ENCODE measurements at places on chromosomes 6 and 20.

DNA sequence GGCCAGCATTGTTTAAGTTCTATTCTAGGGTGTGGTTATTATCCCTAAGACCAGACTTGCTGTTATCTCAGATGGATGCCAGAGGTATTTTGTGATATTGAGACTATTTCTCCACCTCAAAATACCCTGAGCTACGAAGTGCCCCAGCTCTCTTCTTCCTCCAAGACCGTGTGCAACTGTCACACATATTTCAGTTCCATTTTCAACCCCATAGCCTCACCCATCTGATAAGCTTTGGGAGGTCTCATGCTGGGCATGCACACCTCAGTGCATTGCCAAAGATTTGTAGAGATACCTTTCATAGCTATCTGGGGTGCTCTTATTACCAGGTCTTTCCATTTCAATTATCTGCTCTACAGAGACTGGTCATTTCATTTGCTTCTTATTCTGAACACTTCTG, 815.8 kb upstream of the EYS start:
- no peak for DNase-seq

- DNase-seq: no peak
Measured at GRCh38 chr6:16301511-16301910, 63.1 kb downstream of the GMPR start.

DNA sequence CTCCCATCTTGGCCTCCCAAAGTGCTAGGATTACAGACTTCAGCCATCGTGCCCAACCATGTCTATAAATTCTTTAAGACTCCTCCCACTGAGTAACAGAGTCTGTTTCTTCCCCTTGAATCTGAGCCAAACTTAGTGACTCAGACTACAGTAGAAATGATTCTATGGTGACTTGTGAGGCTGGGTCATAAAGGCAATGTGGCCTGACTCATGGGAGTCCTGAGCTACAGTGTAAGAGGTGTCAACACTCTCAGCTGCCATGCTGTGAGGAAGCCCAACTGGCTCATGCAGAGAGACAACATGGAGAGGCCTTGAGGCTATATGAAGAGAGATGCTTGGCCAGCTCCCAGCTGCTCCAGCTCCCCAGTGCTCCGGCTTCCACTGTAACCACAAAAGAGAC, 5.2 kb upstream of the NRSN2 start:
- DNase-seq: no peak

DNA sequence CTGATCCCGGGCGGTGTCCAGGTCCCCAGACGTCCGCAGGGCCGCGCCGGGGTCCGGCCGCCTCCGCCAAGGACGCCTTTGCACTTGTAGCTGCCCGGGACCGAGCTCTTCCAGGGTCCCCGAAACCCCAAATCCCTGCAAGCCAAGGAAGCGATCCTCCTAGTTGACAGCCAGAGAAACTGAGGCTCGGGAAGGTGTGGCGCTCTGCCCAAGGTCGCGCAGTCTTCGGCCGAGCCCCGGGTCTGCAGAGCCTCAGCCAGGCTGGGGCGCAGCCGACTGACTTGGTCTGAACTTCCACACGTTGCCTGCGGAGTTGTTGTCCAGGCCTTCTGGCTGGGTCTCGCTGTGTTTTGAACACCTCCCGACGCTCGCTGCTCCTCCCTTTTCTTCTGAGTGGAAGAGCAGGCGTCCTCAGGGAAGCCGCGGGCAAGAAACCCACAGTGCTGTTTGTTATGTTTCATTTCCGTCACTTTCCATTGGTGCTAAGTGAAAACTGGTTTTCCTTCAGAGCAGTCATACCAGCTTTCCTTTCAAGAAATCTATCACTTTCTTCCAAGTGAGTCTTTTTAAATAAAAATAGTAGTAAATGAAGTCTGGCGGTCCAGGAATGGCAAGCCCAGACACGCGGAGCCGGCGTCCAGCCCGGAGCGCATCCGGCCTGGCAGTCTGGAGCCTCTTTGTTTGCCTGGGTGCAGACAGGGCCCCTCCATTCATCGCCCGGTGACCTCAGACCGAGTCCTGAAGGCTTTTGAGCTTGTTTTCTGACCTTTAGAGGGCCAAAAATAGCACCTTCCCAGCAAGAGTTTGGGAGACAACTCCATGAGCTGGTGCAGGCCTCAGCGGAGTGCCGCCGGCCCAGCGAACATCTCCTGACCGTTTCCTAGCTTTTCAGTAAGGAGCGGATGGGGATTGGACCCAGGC, 698 bp downstream of the FAM210B start:
- no peak for DNase-seq

DNA sequence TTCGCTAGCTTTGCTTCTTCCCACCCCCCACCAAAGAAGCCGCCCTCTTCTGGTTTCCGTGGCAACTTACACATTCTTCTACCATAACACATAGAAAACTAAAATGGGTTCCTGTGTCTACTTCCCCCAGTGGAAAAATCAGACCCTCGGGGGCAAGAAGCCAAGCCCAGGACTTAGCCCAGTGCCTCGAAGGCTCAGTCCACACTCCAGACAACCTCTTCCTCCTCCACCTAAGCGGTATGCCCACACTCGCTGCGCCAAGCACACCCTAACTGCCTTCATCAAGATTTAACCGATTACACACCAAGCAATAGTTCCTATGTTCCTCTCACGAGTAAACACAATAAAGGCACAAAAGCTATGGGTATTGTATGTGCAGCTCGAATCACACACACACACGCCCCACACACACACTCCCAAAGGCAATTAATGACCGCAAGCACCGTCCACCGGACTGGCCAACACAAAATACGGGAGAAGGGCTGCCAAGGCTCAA, 537 bp downstream of the PPIL4 start:
- DNase-seq: no peak

GRCh38 chr6:37548067-37548674, 48.5 kb upstream of the CCDC167 start:
- DNase-seq: no peak
